ENCODE measurements at places on chromosomes 2 and 18. TPM values are rescaled to one million over a fixed set of nuclear protein-coding genes. Genes with fewer than 3 reads are reported as not detected.

ID2 gene
- total RNA-seq = 136 TPM

ST6GAL2 gene
- 17.5 TPM for total RNA-seq

SLC9A4 gene
- total RNA-seq = not detected

MAP3K19 gene
- total RNA-seq = not detected

STARD6 gene
- total RNA-seq = not detected

CABYR gene
- total RNA-seq = 13.5 TPM

LIPG gene
- 0.34 TPM for total RNA-seq

VIT gene
- total RNA-seq = not detected

RND3 gene
- 44.2 TPM for total RNA-seq

SCN1A gene
- not detected for total RNA-seq

LRRC30 gene
- total RNA-seq = not detected

THAP4 gene
- total RNA-seq = 59.5 TPM

FOXI3 gene
- total RNA-seq = not detected

RGPD4 gene
- total RNA-seq = 0.07 TPM

TYMS gene
- 166 TPM for total RNA-seq
